MCF 10A (cell line): ENCODE measurements at places on chromosomes 4 and X. TPM values are rescaled to one million over a fixed set of nuclear protein-coding genes. Genes with fewer than 3 reads are reported as not detected.

TLR10 gene
- total RNA-seq = not detected in 2 replicates

SH3D19 gene
- total RNA-seq = 42.8 and 51.3 TPM in 2 replicates

DNA sequence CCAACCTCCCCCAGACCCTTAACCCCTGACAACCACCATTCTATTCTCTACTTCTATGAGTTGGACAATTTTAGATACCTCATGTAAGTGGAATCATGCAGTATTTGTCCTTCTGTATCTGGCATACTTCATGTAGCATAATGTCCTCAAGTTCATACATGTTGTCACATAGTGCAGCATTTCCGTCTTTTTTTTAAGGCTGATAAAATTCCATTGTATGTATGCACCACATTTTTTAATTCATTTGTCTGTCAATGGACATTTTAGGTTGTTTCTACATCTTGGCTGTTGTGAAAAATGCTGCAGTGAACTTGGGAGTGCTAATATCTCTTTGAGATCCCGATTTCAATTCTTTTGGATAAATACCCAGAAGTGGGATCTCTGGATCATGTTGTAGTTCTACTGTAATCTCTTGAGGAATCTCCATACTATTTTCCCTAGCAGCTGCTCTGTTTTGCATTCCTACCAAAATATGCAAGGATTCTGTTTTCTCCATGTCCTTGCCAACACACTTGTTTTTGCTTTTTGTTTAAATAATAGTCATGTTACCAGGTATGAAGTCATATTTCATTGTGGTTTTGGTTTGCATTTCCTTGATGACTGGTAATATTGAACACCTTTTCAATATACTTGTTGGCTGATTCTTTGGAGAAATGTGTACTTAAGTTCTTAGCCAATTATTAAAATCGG lies 48.8 kb upstream of the ADAD1 start:
- DNase-seq = no peak

DNA sequence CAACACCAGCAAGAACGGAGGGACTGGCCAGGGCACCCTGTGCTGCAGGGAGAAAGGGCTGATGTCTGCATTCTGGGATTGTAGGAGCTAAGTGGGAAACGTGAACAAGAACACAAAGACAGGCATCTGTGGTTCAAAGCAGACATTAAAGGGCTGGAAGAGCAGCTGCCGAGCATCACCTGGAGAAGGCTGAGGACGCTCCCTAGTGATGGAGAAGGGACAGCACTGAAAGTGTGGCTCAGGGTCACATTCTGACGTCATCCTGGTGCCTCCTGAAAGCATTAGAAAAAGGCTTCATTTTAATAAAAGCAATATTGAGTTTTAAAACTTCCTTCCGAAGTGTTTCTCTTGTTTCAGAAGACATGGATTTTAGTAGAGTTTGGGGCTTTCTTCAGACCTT lies 62.3 kb downstream of the CLDN22 start:
- DNase-seq = no peak

- no peak for DNase-seq
Measured at GRCh38 chr4:169626331-169627282, 6.2 kb downstream of the CLCN3 start.

DNA sequence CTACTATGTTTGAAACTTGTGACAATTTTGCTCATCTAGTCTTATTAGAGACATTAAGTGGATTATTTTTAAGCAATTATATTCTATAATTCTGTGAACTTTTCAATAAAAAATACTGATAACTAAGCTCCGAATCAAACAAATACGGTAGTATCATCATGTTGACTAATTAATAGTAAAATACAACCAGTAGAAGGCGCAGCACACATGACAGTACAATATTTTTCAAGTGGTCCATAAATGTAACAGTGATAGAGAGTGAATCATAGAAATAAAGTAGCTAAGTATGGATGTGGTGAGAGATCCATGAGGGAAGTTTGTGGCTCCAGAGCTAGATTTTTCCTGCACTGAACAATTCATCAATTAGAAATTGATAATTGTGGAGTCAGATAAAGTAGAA lies 666.2 kb downstream of the KCTD8 start:
- no peak for DNase-seq
